ENCODE measurements at places on chromosomes 4 and X. TPM values are rescaled to one million over a fixed set of nuclear protein-coding genes. Genes with fewer than 3 reads are reported as not detected.

Gene STK32B
- total RNA-seq = 5.3 TPM

Gene IL2RG
- not detected for total RNA-seq

Gene CXCL13
- total RNA-seq = not detected

- no peak for DNase-seq
These were observed 32.4 kb downstream of the CDS1 start for GRCh38 chr4:84615355-84615754.

- DNase-seq = peak; percentile 55
These were observed 289.8 kb downstream of the PCDH7 start for GRCh38 chr4:31009926-31010325.

DNA sequence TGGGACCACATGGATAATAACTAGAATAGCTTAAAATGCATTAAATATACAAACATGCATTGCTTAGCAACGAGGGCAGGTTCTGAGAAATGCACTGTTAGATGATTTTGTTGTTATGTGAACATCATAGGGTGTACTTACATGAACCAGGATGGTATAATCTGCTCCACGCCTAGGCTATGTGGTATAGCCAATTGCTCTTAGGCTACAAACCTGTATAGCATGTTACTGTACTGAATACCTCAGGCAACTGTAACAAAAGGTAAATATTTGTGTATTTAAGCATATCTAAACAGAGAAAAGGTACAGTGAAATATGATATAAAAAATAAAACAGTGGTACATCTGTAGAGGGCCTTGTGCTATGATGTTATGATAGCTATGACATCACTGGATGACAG lies 169.2 kb upstream of the IL15 start:
- DNase-seq = no peak

GRCh38 chrX:109624641-109625616 lies at the start of gene KCNE5:
KCNE5 (minus strand) TSS chrX:109625172; CDS start chrX:109625020, 152 bp downstream.
- no peak for DNase-seq

DNA sequence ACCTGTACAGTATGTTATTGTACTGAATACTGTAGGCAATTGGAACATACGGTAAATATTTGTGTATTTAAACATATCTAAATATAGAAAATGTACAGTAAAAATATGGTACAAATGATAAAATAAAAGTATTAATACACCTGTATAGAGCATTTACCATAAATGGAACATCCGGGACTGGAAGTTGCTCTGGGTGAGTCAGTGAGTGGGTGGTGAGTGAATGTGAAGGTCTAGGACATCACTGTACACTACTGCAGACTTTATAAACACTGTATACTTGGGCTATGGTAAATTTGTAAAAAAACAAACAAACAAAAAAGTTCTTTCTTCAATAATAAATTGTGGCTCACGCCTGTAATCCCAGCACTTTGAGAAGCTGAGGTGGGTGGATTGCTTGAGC lies 52.4 kb upstream of the FHL1 start:
- no peak for DNase-seq

DNA sequence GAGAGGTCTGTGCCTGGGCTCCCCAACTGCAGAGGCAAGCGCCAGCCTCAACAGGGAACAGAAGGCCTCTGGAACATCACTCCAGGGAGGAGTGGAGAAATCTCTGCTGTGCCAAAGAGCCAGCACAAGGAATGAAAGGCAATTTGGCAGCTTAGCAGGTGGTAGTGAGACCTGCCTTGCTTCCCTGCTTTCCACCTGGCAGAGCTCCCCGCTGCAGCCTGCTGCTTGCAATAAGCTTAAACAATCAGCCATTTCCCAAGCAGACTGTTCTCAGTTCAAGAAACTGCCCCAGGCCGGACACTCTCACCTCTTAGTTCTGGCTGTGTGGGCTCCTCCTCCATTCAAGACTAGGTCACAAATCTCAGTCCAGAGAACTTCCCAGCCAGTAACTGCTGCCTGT lies 370.6 kb downstream of the MAGEB5 start:
- no peak for DNase-seq

DNA sequence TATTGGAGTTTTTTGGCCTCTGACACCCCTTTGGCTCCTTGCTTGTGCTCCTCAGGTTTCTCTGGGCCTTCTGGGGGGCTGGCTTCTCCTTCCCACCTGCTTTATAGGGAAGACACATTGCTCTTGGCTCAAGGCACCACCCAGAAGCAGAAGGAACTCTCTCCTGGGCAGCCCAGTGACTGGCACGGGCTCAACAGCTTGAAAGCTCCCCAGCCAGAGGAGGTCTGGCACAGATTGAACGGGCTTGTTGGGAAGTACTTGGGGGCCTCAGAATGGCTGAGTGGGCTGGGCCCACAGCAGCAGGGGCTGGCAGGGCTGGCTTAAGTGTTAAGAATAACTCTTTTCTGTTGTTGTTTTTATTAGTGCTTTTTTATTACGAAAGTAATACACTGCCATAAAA lies 11.2 kb upstream of the ZNF185 start:
- DNase-seq = no peak

Measured in fibroblast of the aortic adventitia (primary cell).